Neuronal stem cell (in vitro differentiated cells): ENCODE measurements at places on chromosomes 3 and 15.

- DNase-seq, result no peak
These were observed 123.6 kb upstream of the PFN2 start for GRCh38 chr3:150094150-150094933.

GRCh38 chr3:58900386-58900785, 149.4 kb downstream of the CFAP20DC start:
- no peak for DNase-seq

DNA sequence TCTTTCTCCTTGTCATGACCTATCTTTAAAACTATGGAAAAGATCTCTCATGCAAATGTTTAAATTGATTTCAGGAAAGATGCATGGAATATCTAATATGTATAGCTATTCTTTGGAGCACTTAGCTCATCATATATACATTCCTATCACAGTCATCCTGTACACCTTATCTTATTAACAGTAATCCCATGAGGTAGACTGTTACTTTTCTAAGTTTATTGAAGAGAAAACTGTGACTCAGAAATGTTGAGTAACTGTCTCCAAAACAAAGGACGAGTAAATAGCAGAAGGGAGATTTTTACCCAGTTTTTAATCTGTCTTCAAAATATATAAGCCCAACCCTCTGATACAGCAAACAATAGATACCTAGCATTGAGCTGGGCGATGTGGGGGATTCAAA, 308.3 kb downstream of the GAP43 start:
- DNase-seq, result no peak

GRCh38 chr3:102980355-102980696, 545.5 kb downstream of the ZPLD1 start:
- no peak for DNase-seq

- DNase-seq, result no peak
These were observed 43.8 kb downstream of the AAGAB start for GRCh38 chr15:67210555-67211168.

DNA sequence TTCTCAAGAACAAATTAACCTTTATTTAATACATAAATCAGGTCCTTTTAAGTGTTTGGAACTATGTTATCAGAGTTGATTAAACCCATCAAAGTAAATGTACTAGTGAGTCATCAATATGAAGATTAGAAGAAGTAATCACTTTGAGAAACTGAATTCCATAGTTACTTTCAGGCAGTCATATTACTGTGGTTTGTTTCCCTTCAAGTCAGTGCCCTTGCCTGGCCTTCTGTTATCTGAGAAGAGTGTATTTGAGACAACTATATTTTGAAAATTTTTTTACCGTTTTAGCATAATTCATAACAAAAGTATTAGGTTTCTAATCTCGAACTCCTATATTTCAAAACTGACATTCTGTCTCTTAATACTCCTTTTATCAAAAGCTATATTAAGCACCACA, 73.6 kb downstream of the GMPS start:
- no peak for DNase-seq

DNA sequence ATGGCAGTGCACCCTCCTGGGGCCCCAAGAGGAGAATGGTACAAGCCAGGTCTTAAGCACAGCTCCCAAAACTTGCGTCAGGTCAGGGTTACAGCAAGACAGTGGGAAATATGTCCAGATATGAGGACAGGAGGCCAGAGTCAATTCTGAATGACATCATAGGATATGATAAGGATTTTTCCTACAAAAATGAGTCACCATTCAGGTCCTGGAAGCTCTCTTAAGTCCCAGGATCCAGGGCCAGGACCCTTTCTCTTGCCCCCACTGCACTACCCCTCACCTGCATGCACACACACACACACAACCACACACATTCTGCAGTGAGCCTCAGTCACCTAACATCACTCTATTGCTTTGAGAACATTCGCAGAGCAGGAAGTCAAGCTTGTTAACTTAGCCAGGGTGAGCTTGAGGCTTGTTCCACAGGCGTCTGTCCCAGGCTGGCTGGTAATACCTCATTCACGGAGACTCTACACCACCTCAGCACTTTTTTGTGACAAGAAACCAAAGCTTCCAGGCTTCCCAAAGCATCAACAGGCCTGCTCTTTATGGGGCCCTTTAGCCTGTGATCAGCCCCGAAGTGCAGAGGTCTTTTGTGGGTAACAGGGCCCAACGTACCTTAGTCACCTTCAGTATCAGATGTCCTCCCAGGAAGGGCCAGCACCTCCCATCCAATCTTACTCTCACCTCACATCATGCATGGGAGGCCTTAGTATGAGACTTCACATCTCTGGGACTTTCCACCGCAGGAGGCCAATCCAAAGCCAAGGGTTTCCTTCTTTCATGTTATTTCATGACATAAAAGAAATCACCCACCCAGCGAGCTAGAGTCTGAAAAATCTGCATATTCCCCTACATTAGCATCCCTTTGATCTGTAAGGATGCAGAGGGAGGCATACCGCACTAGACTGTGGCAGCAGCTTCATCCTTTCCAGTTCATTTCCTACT, 74.0 kb upstream of the LIPC start:
- no peak for DNase-seq

- DNase-seq, result no peak
These were observed 35.4 kb downstream of the PSTPIP1 start for GRCh38 chr15:77030048-77030927.

DNA sequence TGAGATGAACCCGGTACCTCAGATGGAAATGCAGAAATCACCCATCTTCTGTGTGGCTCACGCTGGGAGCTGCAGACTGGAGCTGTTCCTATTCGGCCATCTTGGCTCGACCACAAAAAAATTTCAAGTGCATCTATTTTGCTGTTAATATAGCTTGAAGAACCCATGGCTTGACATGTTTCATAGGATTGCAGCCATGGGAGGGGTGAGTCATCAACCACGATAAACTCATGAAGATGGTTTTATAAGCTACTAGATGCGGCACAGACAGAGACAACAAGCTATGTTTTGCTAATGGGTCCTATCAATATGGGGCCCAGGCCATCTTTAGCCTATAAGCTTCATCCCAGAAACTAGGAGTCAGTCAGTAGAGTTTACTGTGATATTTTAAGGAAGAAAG, 100.4 kb upstream of the PHLDB2 start:
- no peak for DNase-seq

DNA sequence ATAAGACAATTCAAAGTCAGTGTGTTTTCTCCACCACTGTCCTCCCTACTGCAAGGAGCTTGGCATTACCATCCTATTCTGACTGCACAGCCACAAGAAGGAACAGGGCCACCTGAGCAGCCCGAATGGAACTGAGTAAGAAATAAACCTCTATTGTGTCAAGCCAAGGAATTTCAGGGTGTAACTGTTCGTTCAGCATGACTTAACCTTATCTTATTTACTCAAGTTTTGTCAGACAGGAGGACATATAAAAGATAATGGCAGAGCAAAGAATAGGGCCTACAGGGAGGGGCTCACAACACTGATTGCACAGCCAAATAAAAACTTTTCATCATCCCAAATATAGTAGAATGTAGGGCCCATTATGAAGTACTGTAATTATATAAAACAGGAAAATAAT, 236.1 kb downstream of the NEK10 start:
- DNase-seq, result no peak

DNA sequence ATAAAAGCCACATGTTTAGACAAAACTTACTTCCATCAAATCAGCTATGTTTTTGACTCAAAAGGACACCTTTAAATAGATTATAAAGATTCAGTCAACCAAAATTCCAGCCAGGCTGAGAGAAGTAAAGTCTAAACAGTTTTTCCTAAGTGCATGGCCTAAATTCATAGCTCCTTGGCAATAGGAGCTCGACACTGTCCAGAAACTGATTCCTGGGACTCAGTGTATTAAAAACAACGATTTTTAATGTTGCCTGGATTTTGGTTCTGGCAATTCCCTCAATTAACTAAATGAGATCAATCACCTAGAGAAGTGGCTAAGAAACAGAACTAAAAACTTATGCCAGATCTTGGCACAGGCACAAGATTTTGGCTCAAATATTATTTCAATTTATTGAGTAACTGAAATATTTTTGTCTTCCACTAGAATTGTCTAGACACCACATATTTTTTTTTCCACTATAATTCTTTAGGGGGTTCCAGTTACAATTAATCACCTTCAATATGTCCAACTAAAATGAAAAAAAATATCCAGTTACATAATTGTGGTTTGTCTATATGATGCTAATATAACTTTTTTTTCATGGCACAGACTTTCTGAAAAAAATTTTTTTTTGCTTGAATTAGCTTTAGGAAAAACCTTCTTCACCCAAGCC, 135.9 kb downstream of the TFDP2 start:
- no peak for DNase-seq

DNA sequence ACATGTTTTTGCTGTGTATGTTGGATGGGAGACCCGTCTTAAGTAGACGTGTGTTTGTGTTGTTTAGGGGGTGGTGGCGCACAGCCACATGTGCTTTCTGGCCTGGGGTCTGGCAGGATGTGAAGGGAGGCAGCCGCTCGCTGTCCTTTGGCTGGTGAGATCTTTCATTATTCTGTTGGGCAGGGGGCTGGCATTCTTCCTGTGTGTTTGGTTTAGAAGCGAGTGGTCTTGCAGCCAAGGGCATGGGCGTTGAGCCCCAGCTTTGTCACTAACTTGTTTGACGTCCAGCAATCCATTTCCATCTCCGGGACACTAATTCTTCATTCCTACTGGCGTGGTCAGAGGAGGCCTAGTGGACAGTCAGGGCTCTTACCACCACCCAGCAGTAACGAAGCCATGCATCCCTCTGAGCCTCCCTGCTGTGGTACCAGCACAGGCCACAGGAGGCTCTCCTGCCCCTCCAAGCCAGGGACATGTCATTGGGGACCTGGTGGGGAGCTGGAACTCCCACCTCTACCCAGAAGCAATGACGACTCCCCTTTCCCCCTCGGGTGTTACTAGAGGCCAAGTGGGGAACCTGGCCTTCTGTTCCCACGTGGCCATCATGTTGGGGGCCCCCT, 10.7 kb downstream of the THSD4 start:
- no peak for DNase-seq

GRCh38 chr3:67522081-67522480, 132.3 kb downstream of the SUCLG2 start:
- DNase-seq, result no peak

- no peak for DNase-seq
These were observed 10.7 kb upstream of the MYO5C start for GRCh38 chr15:52306270-52306669.

DNA sequence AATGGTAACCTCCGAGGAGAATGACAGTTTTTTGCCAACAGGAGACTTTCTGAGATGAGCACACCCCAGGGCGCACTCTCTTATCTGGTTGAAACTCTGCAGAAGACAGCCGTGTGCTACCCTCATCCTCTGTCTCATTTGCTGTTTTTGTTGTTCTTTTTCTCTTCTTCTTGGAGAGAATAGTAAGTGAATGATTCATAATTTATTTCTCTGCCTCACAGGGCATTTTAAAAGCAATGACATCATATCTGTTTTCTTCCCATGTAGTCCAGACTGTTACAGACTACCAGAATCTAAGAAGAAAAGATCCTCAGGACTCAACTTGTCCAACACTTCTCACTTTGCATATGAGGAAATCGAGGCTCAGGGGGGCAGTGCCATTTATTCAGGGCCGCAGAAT, 771.1 kb upstream of the GRM7 start:
- DNase-seq, result no peak

GRCh38 chr15:94615688-94616087, 384.3 kb downstream of the MCTP2 start:
- no peak for DNase-seq
